Inflammatory macrophage (primary cell): ENCODE measurements at places on chromosomes 16 and 17.

DNA sequence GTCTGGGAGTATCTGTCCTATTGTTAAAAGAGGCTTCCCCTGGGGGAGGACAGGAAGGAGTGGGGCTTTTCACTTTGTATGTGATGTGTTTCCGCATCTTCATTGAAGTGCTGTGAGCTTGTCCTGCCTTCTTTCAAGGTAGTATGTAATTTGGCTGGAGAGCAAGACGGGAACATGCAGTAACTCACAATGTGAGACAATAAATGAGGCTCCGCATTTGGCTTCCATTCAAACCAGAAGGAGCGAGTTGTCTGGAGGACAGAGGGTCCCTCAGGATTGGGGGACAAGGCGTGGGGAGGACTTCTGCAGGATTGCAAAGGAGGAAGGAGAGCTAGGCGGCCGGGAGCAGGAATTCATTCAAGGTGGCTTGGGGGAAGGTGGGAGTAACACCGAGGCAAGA is 203.5 kb downstream of the RBFOX3 start:
- DNase-seq, result no peak

- no peak for DNase-seq
Measured at GRCh38 chr17:46819906-46820351, 1.4 kb upstream of the WNT3 start.

GRCh38 chr16:86575754-86576557 is 2.4 kb upstream of the FOXL1 start:
- peak; percentile 16 for DNase-seq

DNA sequence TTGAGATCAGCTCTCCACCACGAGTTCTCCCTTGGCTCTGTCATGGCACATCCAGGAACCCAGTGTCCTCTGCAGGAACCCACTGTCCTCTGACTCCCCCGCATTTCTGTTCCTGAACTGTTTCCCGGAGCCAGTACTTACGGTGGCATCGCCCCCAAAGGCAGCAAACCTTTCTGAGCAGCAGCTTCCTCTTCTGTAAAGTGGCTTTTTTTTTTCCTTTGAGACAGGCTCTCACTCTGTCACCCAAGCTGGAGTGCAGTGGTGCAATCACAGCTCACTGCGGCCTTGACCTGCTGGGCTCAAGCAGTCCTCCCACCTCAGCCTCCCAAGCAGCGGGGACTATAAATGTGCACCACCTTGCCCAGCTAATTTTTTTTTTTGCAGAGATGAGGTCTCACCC is 32.2 kb downstream of the NAGPA start:
- peak; percentile 63 for DNase-seq

GRCh38 chr17:41965694-41966462 is 717 bp upstream of the CNP start:
- peak; percentile 24 for DNase-seq

DNA sequence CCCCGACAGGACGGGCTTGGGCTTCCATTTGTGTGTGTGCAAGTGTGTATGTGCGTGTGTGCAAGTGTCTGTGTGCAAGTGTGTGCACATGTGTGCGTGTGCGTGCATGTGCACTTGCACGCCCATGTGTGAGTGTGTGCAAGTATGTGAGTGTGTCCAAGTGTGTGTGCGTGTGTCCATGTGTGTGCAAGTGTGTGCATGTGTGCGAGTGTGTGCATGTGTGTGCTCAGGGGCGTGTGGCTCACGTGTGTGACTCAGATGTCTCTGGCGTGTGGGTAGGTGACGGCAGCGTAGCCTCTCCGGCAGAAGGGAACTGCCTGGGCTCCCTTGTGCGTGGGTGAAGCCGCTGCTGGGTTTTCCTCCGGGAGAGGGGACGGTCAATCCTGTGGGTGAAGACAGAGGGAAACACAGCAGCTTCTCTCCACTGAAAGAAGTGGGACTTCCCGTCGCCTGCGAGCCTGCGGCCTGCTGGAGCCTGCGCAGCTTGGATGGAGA is 23.1 kb upstream of the ITGAX start:
- DNase-seq, result peak; percentile 95

DNA sequence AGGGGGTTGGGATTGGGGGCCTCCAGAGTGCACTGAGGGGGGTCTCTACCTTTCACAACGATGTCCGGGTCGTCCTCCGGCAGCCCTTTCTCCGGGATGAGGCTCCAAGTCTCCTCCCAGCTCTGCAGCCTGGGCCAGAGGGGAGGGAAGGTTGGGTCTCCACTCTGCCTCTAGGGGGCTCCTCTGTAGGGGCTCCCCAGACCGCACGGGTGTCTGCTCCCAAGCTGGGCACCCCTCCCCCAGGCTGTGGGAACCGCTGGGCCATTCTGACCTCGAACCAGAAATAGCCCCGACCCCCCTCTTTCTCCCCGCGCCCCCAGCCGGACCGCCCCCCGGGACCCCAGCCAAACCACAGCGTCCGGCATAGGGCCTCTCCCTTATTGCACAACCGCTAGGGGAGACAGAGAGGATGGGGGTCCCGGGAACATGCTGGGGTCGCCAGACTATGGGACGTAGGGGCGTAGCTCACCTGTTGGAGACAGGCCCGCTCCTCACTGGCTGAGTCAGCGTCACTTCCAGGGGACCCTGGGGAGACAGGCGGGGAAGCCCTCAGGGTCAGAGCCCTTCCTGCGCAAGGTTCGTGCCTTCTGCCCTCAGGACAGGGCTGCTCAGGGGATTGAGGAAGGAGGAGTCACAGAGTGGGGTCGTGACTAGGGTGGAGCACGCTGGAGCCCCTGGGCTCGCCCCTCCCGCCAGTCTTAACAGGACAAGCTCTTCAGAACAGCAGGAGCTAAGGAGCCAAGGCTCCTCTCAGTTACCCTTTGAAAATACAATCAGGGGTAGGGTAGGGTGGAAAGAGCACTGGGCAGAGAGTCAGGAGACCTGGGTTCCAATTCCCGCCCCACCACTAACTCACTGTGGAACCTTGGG is 2.7 kb downstream of the PLEKHH3 start:
- peak; percentile 23 for DNase-seq

- DNase-seq, result peak; percentile 61
Measured at GRCh38 chr17:78842881-78843565, 2.4 kb upstream of the USP36 start.

GRCh38 chr17:28001149-28001548 is 41.3 kb upstream of the NLK start:
- no peak for DNase-seq

GRCh38 chr16:52383640-52384292 is 163.2 kb downstream of the TOX3 start:
- DNase-seq, result no peak

DNA sequence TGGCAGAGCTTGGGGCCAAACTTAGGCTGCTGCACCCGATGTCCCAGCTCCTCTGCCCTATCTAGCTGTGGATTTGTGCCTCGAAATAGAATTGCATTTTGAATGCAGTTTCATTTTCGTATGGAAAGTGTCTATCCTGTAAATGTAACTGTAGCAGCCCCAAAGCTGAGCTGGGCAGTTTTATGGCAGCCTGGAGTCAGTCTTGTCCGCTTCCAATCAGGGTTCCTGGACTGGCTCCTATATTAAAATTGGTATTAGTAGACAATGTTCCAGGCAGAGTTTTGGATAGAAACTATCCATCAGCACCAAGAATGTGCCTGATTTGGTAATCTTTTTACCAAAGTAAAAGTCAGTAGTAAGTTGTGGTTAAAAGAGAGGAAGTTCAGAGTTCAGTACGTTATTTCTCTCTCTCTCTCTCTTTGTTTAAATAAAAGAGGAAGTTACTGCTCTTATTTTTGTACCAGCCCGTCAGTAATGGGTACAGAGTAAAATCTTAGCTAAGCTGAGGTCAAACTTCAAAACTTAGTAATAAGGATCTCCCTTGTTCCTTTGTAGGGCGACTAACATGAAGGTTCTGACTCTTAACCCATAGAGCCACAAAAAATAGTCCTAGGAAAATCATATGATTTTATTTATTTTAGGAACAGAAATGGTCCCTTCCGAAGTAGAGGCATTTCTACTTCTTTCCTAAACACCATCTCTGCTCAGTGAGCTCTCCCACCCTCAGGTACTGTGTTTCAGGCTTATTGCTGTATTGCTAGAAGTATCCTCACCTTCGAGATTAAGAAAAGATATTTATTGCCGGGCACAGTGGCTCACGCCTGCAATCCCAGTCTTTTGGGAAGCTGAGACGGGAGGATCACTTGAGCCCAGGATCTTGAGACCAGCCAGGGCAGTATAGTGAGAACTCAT is 28.0 kb downstream of the PRKCB start:
- peak; percentile 85 for DNase-seq

GRCh38 chr16:57955572-57956188 is 15.2 kb downstream of the CNGB1 start:
- DNase-seq, result no peak

- DNase-seq, result no peak
Measured at GRCh38 chr16:82088483-82088882, 53.4 kb downstream of the HSD17B2 start.

- no peak for DNase-seq
Measured at GRCh38 chr16:64094992-64095634, 1026.8 kb downstream of the CDH11 start.

DNA sequence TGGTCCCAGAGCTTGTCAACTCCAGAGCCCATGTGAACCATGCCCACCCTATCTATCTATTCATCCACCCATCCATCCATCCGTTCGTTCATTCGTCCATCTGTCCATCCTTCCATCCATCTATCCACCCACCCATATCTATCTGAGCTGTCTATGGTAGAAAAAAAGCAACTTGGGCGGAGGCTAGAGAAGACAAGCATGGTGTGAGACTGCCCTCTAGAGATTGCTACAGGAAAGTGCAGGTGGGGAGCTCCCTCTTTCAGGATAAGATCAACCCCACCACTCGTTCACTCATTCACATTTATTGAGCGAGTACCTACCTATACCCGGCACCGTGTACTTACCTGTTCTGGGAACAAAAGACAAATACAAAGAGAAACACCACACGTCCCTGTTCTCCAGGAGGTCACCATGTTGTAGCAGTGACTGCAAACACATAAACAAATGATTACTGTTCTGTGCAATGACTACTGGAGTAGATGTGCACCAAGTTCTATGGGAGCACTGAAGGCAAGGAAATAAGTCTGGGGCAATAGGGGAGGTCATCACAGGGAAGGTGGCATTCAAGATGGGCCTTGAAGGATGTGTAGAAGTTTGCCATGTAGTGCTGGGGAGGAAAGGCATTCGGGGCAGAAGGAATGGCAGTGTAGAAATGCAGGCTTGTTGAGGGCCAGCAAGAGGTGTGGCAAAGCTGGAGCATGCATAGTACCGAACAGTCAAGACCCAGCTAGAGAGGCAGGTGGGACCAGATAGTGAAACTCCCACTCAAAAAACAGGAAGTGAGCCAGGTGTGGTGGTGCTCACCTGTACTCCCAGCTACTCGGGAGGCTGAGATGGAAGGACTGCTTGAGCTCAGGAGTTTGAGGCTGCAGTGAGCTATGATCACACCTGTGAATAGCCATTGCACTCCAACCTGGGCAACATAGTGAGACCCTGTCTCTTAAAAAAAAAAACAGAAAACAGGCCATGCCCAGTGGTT is 13.4 kb upstream of the ATP5MC1 start:
- DNase-seq, result peak; percentile 67

GRCh38 chr17:8225813-8226535 is 15.6 kb upstream of the AURKB start:
- DNase-seq, result peak; percentile 69

DNA sequence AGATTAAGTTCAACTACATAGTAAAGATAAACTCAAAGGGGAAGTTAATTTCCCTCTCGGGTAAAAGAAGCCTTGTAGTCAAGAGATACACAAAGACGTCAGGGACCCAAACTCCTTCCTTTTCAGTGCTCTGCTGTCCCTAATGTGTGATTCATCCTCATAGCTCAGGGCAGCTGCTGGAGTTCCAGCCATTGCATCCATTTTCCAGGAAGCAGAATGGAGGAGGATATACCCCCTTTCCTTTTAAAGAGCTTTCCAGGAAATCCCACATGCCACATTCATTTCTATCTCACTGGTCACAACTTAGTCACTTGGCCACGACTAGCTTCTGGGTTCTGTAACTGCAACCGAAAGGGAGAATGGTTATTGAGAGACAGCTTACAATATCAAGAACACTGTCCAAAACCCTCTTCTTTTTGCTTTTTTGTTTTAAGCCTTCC is 95.3 kb downstream of the SOCS1 start:
- DNase-seq, result no peak

DNA sequence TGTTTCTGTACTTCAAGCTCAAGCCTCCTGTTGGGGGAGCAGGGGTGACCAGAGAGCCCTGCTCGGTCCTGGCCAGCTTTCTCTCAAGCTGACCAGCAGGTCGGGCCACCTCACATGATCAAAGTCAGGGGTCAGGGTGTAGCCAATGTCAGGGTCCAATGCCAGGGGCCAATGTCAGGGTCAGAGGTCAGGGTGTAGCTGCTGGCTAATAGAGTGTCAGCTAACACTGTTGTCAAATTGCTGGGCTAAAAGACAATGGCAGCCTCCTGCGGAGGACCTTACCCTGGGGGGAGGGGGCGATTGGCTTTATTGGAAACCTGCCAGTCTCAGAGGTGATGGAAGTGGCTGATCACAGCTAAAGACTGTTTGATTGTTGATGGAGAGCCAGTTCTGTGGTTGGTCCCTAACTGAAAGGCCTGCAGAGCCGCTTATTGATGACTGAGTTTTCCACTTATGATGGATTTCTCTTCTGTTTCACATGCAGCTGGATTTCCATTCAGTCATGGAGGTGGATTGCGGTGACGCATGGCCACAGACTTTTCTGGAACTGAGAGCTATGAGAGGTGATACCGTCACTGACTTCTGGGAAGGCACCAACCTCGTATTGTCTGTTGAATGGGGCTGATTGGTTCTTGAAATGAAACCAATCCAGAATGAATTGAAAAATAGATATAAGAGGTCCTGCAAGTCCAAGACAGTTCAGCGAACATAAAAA is 97.4 kb upstream of the ZFHX3 start:
- no peak for DNase-seq

- DNase-seq, result no peak
Measured at GRCh38 chr16:65413861-65414260, 292.0 kb upstream of the CDH11 start.

DNA sequence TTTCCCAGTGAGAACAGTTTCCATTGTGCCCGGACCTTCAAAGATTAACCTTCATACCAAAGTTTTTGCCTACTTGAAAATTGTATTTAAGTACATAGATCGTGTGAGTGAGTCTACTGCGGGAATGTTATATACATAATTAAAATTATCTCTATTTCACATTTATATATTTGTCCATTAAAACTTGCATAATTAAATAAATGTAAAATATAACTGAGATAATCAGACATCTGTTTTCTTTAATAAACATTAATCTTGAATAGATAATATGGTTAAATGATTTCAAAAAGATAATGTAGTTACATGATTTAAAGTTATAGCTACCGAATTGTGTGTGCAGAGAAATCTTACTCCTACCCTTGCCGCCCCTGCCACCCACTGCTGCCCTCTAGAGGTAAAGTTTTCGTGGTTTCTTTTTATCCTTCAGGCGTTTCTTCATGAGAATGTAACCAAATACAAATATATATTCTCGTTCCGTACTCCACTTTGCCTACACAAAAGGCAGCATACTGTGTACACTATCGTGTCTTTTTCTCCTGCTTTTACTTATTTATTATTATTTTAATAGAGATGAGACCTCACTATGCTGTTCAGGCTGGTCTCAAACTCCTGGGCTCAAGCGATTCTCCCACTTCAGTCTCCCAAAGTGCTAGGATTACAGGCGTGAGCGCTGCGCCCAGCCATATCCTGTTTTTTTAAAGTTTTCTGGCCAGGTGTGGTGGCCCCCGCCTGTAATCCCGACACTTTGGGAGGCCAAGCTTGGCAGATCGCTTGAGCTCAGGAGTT is 35.6 kb downstream of the RPA1 start:
- DNase-seq, result peak; percentile 61
